ENCODE measurements at places on chromosomes 11 and 22.

DNA sequence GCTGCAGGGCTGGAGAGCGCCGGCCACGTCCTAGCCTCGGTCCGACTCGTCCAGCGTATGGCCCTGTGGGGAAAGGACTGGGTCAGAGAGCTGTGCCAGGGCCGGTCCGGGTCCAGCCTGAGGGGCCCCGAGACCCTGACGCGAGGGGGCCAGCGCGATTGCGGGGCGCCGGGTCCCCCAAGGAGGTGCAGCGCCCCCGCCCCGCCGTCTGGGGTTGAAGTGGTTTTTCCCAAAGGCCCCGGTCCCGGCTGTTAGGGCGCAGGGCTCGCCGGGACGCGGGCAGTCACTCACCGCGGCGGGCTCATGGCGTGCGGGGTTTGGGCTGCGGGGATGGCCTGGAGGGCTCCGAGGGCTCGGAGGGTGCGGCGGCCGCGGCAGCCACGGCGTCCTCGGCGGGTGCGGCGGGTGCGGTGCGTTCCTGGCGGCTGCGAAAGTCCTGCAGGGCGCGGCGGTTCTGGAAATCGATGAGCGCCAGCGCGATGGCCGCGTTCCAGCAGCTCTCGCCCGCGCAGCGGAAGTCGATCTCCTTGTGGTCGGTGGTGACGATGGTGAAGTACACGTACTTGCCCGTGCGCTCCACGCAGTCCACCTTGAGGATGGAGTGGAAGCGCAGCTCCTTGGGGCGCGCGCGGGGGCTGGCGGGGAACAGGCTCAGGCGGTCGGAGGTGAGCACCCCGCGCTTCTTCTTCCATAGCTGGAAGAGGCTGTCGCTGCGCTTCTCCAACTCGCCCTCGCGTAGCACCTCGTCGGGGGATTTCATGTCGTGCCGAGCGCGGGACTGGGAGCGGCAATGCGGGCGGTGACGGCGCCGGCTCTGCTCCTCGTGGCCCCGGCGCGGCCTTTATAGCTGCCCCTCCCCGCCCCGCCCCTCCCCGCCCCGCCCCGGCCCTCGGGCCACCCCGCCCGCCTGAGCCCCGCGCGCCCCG lies at the start of gene PHLDA2:
PHLDA2 (minus strand) TSS at position 816 of the 926 bp plus-strand sequence; CDS start at position 760, 56 bp downstream.
- no peak for DNase-seq

GRCh38 chr11:109421981-109422869 lies at the start of gene C11orf87:
Gene C11orf87, plus strand, starts transcription at chr11:109422190. Its CDS starts 1,444 bp downstream, at chr11:109423634.
- peak; percentile 8 for DNase-seq

DNA sequence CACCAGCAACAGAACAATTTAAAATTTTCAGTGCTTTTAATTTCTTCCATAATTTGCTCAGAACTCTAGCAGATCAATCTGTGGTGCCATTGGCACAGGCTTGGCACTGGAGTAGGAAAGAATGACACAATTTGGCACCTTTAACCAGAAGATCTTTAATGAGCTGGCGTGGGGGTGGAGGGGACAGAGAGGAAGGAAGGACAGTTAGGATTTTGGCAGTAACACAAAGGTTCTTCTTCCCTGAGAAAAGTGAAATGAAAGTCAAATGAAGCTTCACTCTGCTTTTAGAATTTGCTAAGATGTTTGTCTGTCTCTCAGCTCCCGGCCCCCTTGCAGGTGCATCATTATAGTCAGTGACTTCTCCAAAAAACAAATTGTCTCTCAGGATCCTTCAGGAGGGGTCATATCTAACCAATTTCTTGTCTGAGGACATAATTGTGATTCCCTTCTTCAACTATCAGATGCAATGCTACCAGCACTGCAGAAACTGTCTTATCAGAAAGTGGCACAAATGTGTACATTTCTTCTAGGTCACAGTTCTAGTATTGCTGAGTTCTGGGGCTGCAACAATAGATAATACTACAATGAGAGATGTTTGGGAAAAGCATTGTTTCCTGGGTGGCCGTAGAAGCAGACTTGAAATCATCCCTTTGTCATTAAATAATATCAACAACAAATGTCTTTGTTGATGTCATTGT lies 66.8 kb downstream of the CSTPP1 start:
- DNase-seq, result no peak

DNA sequence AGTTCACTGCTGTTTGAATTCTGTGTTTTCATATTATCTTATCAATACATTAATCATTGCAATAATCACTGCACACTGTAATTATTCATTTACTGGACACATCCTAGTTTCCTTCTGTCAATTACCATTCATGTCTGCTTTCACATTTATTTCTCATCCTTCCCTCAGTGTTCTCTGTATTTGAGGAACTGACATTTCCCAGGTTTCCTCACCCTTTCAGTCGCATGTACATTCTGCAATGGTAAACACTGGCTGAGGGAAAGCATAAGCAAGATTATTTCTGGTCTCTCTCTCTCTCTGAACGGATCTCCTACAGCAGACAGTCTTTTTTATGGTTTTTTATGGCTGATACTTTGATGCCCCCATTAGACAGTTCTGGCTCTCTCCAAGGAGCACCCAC lies 4.2 kb upstream of the HBD start:
- no peak for DNase-seq

- DNase-seq, result no peak
Measured at GRCh38 chr22:46953968-46954765, 191.7 kb downstream of the TBC1D22A start.

DNA sequence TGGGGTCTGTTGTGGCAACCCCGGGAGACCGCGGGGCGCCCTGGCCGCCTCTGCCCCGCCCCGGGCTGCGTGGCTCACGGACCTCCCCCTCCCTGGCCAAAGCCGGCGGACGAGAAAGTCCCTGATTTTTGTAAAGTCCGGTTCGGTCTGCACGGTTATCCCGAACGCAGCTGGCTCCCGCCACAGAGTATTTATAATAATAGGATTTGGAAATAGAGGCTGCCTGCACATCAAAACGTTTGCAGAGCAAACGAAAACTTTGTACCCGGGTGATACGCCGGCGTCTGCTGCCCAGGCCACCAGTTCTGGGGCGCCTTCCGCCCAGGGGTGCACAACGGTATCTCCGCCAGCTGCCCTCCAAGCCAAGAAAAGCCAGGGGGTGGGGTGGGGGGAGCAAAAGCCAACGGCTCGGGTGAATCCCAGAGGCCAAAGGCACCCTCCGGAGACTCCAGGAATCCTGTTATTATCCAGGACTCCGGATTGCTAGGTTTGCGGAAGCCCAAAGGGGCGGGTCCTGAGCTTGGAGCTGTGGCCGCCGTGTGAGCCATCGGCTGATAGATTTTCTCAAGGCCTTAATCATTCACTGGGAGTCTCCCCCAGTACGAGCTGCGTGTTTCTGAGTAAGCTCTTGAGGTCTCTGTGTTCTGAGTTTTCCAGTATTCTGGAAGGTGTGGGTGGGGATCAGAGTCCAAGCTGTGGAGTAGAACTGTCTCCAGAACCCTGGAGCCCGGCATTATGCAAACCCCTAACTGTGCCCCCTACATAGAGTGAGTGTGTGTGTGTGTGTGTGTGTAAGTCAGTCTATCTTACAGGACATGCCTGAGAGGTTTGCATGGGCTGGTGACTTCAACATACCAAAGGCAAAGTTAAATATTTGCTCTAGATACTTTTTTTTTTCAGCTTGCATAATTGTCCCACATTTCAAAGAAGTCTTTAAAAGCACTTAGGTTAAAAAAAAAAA lies 673 bp upstream of the SHANK2 start:
- DNase-seq, result no peak

DNA sequence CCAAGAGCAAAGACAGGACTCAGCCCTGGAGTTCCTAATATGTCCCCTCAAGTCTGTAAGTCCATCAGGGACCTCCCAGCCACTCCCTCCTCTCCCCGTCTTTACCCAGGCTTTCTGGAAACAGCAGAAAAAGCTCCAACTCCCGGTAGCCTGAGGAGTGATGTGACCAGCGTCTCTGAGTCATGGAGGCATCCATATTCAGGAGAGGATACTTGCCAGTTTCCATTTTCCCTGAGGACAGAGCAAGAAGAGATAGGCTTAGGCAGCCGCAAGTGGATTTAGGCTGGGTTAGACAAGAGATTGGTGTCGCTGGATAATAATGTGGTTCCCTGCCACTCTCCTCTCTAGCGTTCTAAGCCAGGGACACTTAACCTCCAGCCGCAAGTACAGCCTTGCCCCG lies 206.6 kb downstream of the GRIK4 start:
- no peak for DNase-seq

DNA sequence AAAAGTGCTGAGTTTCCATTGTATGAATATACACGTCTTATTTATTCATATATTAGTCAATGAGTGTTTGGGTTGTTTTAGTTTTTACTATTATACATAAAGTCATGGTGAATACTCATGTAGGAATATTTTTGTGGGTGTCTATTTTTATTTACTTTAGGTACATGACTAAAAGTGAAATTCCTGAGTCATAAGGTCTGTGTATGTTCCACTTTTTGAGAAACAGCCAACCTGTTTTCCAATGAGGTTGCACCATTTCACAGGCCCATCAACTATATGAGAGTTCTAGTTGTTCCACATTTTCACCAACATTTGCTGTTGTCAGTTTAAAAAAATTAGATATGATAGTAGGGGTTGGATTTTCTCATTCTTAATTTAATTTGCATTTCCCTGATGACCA lies 6.6 kb upstream of the OR6X1 start:
- DNase-seq, result no peak

DNA sequence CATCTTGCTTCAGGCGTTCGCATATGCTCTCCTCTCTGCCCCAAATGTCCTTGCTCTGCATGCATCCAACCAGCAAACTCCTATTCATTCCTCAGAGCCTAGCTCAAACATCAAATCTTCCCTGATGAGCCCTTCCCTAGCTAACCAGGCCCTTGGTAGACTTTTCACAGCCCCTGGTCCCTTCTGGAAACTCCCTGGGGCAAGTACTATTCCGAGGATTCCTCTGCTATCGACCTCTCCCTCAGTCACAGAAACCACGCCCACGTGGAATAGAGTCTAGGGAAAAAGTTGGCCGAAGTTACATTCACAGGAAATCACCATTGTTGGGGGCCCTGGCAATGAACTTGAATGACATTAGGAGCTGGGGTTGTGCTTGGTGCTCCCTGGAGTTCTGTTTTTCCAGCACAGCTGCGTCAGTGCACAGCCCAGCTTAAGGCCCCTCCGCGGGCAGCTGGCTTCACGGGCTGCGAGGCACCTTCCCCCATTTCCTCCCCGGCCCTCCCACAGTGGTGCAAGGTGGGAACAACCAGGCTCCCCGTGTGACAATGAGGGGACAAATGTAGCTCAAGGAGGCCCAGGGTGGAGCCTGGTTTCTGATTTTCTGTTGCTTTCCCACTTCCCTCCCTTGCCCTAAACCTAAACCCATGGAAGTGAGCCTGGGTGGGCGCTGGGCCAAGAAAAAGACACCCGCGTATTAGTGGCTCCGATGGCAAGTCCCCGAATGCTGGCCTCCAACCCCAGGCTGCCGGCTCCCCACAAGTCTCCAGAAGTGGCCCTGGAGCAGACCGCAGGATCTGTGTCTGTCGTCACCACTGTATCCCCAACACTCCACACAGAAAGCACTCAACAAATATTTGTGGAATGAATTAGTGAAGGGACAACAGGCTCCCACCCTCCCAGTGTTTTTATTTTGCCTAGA lies 4.3 kb upstream of the ATP5MGL start:
- no peak for DNase-seq

DNA sequence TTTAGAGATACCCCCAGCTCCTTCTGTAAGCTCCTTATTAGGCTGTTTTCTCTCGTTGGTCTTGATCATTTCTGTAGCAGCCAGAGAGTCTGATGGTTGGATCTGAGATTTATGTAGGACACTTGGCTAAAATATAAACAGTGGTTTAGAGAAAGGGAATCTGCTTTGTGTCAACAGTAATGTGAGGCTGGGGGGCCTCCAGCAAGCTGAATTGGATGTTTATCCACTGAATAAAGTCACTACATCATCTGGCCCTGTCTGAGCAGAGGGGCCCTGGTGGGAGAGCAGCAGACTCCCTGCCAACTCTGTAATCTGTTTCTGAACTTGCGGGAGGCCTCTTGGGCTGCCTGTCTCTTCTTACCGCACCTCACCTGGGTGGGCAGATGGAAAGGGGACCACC lies 328.5 kb upstream of the PLET1 start:
- DNase-seq, result no peak

GRCh38 chr11:111922803-111923202 lies 4.1 kb downstream of the C11orf52 start:
- DNase-seq, result peak; percentile 47

DNA sequence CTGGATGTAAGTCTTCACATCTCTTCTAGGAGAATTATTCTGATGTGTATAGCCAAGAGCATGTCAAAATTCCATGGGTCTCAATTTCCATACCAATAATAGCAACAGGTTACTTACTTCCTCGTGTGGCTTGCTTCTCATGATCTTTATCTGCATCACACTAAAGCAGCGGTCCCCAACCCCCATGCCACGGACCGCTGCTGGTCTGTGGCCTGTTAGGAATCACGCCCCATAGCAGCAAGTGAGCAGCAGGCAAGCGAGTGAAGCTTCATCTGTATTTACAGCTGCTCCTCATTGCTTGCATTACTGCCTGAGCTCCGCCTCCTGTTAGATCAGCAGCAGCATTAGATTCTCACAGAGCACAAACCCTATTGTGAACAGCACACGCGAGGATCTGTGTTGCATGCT lies 28.9 kb upstream of the SLC25A1 start:
- DNase-seq, result no peak

DNA sequence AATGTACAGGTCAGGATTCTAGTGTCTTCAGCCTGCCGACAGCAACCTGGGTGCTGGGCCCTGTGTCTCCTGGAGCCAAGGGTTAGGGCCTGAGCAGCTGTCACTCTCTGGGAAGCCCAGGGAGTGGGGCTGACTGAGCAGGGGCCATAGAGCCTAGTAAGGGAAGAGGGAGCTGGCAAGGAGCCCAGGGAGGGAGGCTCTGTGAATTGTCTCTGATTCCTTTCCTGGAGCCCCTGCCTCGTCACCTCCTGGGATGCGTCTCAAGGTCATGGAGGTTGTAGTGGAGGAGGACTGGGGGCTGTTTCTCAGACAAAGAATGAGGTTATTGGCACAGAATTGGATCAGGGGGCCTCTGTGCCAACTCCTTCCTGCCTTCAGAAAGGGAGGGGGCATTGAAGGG lies 11.8 kb downstream of the SOX10 start:
- no peak for DNase-seq

DNA sequence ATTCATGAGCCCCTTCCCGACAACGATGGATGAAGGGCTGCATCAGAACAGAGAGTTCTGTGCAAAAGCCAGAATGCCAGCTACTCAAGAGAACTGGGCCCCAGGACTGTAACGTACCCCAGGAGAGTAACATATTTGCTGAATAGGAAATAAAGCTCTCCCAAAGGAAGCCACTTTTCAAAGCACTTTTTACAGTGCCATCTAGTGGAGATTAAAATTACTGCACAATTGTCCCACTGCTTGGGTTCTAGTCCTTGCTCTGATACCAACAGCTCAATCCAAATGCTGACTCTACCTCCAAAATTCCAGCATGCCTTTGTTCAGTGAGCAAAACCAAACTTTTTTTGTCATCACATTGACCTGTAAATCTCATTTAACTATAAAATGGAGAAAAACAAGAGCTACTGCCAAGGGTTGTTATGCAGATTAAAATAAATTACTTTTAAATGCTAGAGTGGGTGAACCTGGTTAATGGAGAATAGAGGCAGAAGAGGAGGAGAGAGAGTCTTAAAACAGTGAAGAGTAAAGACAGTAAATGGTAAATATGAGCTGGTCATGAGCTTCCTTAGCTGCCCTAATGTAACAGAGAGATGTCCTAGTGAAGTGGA lies 87.6 kb upstream of the FSHB start:
- peak; percentile 1 for DNase-seq

Measured in hippocampal formation (tissue), 2 donors.